ENCODE measurements at places on chromosomes 4 and X. TPM values are rescaled to one million over a fixed set of nuclear protein-coding genes. Genes with fewer than 3 reads are reported as not detected.

- H3K27ac ChIP-seq, result no peak overlapping the region
- peak; percentile 7 for DNase-seq
- H3K4me3 ChIP-seq, result no peak overlapping the region
- H3K27me3 ChIP-seq, result no peaks in the 10 kb centered on the region
- no peaks in the 10 kb centered on the region for H3K4me1 ChIP-seq
Measured at GRCh38 chrX:3154386-3154975, 113.2 kb downstream of the ARSF start.

GRCh38 chrX:118577041-118577440 lies 81.4 kb downstream of the DOCK11 start:
- no peaks in the 10 kb centered on the region for H3K36me3 ChIP-seq
- no peaks in the 10 kb centered on the region for H3K27me3 ChIP-seq
- DNase-seq, result peak; percentile 86
- H3K27ac ChIP-seq, result peak overlapping the region; percentile 60

DNA sequence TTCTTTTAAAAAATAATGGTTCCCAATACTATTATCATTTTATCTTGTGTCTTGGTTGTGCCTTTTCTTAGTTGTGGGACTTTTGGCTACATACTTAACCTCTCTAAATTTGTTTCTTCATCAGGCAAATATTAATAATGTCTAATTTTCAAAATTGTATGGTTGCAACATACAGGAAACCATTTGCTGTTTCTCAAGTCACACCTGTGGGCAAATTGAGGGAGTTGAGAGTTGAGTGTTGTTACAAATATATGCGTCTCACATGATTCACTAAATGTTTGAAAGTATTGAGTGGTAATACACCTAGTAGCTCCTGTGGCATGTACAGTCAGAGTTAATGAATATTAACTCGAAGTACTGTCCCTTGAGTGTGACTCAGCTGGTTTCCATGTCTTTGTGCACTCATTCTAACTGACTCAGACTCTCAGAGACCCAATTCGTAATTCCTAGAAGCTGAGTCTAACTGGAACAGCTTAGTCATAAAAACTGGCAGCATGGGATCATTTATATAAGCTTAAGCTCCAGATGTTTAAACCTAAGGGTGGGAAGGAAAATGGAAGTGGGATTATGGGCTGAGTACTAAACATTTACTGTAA lies 802.4 kb downstream of the TRIML1 start:
- no peak overlapping the region for H3K27ac ChIP-seq
- DNase-seq, result no peak
- no peaks in the 10 kb centered on the region for H3K4me1 ChIP-seq
- no peaks in the 10 kb centered on the region for H3K36me3 ChIP-seq

FSTL5 gene
- 0.09 TPM for polyA plus RNA-seq

SPARCL1 gene
- polyA plus RNA-seq, result 87.4 TPM

FAM50A gene
- 112 TPM for polyA plus RNA-seq

RIBC1 gene
- 6.4 TPM for polyA plus RNA-seq

SLC34A2 gene
- polyA plus RNA-seq, result 2.9 TPM
